ENCODE measurements at places on chromosomes 3 and 15. TPM values are rescaled to one million over a fixed set of nuclear protein-coding genes. Genes with fewer than 3 reads are reported as not detected.

Gene UBAP1L
- total RNA-seq = 0.94 TPM

GRCh38 chr3:150970665-150971324 is 1.7 kb downstream of the CLRN1 start:
- peak; percentile 42 for DNase-seq
- no peaks in the 10 kb centered on the region for H3K36me3 ChIP-seq
- H3K27me3 ChIP-seq = peaks cover 10% of the 10 kb centered on the region
- peaks cover 12% of the 10 kb centered on the region for H3K4me1 ChIP-seq
- H3K4me3 ChIP-seq = no peak overlapping the region
- no peak overlapping the region for H3K27ac ChIP-seq

DNA sequence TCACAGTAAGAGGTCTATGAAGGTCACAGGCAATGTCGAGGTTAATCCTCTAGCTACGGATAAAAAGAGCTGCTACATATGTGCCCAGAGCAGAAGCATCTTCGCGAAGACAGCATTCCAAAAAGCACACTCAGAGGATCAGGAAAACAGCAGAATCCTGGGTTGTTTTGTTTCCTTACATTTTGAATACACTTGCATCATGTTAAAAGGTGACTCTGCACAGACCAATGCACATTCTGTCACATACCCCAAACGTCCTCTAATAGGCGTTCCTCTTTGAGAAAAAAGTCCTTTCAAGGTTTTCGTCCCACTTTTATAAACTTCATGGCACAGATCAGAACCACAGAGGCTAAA is 52.7 kb downstream of the VGLL4 start:
- DNase-seq = peak; percentile 56
- H3K4me3 ChIP-seq = peak overlapping the region; percentile 71
- H3K27me3 ChIP-seq = no peaks in the 10 kb centered on the region
- peaks cover 44% of the 10 kb centered on the region for H3K36me3 ChIP-seq

Gene SLC28A1
- not detected for total RNA-seq

Gene CHRFAM7A
- not detected for total RNA-seq

GRCh38 chr3:172280406-172281051 is 167.7 kb downstream of the GHSR start:
- peak overlapping the region; percentile 33 for H3K4me3 ChIP-seq
- H3K27ac ChIP-seq = peak overlapping the region; percentile 76
- peaks cover 81% of the 10 kb centered on the region for H3K4me1 ChIP-seq
- H3K36me3 ChIP-seq = peaks cover 25% of the 10 kb centered on the region

- H3K4me1 ChIP-seq = peaks cover 19% of the 10 kb centered on the region
- DNase-seq = no peak
- peaks cover 7% of the 10 kb centered on the region for H3K27me3 ChIP-seq
- no peaks in the 10 kb centered on the region for H3K36me3 ChIP-seq
Measured at GRCh38 chr3:112806903-112807302, 39.8 kb downstream of the CD200R1L start.

Measured in HFFc6 (cell line).